ENCODE measurements at places on chromosomes 6 and 20.

- no peak for DNase-seq
These were observed 76.1 kb downstream of the DTD1 start for GRCh38 chr20:18663932-18664331.

- DNase-seq = peak; percentile 93
These were observed 29.2 kb upstream of the ZNFX1 start for GRCh38 chr20:49306903-49307620.

DNA sequence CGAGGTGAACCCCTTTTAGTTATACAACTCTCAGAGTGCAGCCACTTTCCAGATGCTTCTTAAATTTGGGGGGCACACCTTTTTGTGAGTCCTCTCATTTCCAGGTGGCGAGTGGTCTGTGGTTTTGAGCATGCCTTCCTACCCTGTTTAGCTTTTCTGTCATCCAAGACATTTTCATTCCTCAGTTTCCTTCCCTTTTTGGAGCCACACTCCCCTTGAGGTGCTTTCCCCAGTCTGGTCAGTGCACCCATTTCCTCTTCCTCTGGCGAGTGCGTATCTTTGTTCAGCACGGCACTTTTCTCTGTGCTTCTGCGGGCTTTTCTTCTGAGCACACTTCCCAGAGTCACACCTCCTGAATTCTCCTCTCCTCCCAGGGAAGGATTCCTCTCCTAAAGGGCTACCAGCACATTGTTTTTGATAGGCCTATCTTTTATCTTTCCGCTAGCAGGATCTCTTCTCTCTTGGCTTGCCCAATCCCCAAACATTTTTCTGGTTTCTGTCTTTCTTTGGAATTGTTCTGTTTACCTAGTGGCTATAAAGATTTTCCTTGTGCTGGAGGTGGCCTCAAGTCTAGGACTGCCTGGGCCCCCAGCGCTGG lies 1.4 kb downstream of the PHF20 start:
- no peak for DNase-seq

DNA sequence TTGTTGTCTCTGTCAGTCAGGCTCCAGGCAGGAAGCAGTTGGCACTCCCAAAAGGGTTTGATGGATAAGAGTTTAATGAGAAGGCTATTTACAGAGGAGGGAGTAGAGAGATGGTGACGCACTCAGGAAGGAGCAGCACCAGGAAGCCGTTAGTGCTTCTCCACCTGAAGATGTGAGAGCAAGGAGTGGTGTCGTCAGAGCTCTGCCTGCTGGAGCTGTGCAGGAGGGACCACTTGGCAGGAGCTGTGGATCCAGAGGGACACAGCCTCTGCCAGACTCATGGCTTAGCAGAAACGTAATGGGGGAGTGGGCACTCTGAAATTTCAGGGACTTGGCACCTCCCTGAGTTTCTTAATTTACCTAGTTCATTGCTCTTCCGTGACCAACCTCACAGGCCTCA lies 16.8 kb downstream of the DAAM2 start:
- DNase-seq = no peak

GRCh38 chr20:24341781-24342180 lies 127.6 kb upstream of the SYNDIG1 start:
- DNase-seq = no peak

- DNase-seq = no peak
These were observed 41.4 kb downstream of the CBFA2T2 start for GRCh38 chr20:33531047-33531877.

- no peak for DNase-seq
These were observed 35.1 kb upstream of the SLC16A10 start for GRCh38 chr6:111052171-111052570.

GRCh38 chr20:49747707-49748524 lies 34.2 kb upstream of the B4GALT5 start:
- DNase-seq = no peak

DNA sequence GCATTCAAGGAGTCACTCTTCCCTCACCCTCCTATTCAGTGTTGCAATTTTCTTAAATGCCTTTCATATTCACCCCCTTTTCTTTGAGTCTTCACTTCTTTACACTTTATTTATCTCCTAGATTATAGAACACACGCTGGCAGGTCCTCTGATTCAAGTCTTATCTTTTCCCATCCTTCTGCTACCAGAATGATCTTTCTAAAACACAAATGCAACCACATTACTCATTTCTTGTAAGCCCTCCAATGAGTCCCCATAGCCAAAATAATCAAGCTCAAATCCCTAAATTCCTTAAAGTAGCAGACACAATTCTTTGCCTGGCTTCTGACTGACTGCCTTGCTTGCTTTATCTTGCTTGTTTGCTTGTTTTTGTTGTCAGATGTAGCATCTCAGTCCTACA lies 920.0 kb downstream of the TFAP2A start:
- no peak for DNase-seq

- peak; percentile 99 for DNase-seq
These were observed 220.5 kb upstream of the PMEPA1 start for GRCh38 chr20:57930351-57930750.

DNA sequence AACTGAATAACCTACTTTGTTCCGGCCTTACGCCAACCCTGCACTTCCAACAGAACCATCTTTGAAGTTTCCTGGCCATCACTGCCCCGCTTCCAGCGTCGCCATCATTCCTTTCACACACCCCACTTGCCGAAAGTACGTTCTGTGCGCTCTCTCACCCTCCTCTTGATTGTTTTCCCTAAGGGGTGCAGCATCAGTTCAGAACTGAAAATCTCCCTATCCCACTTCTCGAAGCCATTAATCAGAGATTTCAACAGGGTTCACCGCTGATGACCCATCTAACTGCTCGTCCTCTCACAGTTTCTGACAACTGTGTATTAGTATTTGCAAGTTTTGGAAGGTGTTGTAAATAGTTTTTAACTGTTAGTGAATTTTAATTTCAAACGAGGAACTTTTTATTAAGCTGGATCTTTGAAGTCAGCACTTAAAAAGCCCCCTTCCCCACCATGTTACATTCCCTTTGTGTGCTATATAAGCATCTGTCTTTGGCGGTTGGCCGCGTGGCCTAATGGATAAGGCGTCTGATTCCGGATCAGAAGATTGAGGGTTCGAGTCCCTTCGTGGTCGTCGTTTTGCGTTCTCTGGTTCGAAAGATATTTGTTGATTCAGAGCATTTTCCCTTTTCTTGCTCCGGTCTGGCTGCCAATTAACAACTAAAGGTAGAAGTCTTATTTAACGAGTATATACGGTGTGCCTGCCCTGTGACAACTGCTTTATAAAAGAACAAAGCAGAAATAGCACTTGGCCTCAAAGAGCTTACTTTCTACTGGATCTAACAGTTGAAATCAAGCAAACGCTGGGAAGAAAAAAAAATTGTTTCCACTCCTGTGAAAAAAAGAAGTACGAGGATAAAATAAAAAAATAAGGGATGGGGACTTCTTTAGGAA lies 42.6 kb downstream of the TRIM27 start:
- DNase-seq = peak; percentile 38

DNA sequence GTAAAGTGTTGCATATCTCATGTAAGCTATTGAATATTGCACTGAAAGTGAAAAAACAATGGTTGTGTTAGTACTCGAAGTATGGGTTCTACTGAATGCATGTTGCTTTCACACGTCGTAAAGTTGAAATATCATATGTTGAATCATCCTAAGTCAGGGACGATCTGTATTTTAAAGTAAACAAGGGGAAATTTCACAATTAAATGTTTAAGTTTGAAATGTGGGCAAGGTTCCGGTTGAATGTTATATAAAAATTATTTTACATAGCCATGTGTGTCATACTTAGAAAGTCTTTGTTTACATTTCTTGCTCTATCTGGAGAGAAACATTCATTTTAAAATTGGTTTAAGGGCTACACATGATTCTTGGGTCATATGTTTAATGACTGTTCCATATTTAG lies 76.8 kb downstream of the AKAP7 start:
- no peak for DNase-seq
